ENCODE measurements at places on chromosomes 7 and 10.
A peak's percentile ranks its signal among the peaks of the same experiment; 100 is the strongest.

GRCh38 chr7:2724453-2725177, 36.6 kb downstream of the AMZ1 start:
- DNase-seq: no peak

- no peak for DNase-seq
Observed at GRCh38 chr10:6578251-6578771, 1.8 kb downstream of the PRKCQ start.

GRCh38 chr7:55571511-55572377, 558 bp downstream of the VOPP1 start:
- DNase-seq: peak; percentile 78

GRCh38 chr10:119055472-119055871, 25.1 kb downstream of the EIF3A start:
- DNase-seq: no peak

DNA sequence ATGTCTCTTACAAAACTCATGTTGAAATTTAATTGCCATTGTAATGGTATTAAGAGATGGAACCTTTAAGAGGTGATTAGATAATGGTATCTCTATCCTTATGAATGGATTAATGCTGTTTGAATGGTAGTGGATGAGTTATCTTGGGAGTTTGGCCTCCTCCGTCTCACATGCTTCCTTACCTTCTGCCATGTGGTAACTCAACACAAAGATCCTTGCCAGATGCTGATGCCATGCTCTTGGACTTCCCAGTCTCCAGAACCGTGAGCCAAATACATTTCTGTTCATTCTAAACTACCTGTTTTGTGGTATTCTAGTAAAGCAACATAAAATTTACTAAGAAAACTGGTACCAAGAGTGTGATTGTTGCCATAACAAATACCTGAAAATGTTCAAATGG, 23.2 kb downstream of the PTEN start:
- DNase-seq: no peak

GRCh38 chr7:142355328-142355727, 97.5 kb upstream of the PRSS58 start:
- no peak for DNase-seq

- DNase-seq: no peak
Observed at GRCh38 chr10:75575940-75576339, 144.5 kb downstream of the LRMDA start.

DNA sequence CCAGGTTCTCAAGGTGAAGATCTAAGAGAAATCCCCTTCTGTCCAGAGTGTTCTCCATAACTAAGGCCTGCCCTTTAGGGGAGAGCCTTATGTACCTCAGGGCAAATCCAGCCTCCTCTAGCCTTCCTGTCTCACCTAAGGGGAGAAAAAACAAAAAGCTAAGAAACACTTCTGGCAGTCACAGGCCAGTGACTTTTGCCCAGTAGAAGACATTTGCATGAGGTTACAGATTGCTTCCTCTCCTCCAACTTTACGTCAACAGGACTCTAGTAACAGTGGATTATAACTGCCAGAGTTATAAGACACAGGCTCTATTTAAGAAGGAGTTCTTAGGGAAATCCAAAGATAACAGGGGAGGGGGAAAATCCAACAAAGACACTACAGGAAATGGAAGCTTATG, 15.9 kb upstream of the FAM241B start:
- DNase-seq: no peak

DNA sequence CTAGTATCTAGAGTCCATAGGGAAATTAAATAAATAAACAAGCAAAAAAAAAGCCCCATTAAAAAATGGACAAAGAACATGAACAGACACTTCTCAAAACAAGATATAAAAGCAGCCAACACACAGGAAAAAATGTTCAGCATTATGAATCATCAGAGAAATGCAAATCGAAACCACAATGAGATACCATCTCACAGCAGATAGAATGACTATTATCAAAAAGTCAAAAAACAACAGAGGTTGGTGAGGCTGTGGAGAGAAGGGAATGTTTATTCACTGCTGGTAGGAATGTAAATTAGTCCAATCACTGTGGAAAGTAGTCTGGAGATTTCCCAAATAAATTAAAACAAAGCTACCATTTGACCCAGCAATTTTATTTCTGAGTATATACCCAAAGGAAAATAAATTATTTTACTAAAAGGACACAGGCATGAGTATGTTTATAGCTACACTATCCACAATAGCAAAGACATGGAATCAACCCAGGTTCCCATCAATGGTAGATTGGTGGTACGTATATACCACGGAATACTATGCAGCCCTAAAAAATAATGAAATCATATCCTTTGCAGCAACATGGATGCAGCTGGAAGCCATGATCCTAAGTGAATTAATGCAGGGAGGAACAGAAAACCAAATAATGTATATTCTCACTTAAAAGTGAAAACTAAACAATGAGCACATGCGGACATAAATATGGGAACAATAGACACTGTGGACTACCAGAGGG, 366.5 kb upstream of the SEMA3C start:
- no peak for DNase-seq

DNA sequence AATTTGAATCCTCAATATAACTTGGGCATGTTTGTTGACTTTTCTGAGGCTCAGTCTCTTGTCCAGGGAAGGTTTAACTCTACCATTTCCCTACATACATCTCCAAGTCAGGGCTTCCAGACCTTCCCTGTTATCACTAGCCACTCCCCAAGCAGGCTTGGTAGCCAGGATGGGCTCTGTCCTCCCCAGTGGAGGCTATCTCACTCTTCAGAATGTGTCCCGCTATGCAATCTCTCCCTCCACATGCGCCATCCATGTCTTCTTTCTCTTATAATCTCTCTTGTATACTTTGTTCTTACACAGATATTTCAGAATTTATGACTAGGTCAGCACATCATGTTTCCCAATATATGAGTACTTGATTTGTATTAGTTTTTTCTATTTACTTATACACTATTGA, 310.4 kb downstream of the HGF start:
- DNase-seq: no peak

GRCh38 chr7:138158739-138159528, 82.7 kb downstream of the AKR1D1 start:
- DNase-seq: no peak

- no peak for DNase-seq
Observed at GRCh38 chr10:91567815-91568214, 65.1 kb downstream of the PPP1R3C start.

GRCh38 chr10:44828508-44829142, 82.5 kb upstream of the TMEM72 start:
- no peak for DNase-seq

DNA sequence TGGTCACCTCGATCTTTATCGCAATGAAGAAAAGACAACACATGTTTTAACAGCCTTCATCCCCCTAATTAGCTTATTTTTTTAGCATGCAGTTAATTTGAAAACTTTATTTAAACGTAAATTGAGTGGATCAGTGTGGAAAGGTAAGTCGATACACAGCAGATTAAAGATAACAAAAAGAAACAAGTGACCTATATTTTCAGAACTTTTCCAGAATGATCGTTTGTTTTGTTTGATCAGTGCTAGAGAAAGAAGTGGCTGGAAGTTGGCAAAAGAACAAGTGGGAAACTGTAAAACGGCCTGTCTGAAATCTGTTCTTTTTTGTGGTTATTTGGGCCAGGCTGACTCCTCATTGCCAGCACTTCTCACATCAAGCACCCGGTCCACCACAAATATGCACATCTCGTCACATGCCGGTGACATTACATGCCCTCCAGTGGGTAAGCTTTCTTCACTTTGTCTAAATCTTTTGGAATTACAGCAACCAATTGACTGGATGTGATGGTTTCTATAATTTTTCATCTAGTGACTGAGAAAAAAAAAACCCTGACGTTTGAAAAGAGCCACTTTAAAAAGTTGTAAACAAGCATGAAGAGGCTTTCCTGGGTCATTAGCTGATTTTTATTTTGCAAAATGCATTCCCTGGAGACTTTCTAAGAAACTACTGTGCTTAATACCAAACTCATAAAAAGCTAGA, 33.2 kb downstream of the C7orf33 start:
- peak; percentile 45 for DNase-seq

- DNase-seq: no peak
Observed at GRCh38 chr7:153541903-153542302, 510.3 kb upstream of the DPP6 start.

DNA sequence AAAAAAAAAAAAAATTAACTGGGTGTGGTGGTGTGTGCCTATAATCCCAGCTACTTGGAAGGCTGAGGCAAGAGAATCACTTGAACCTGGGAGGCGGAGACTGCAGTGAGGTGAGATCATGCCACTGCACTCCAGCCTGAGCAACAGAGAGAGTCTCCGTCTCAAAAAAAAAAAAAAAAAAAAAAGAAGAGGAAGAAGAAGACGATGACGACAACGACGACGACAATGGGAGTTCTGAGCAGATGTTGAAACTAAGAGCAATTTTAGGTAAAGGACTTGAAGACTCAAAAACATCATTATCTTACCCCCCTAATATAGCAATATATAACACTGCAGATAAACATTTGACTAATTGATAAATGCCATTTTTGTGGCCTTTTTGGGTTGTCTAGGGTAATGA, 39.5 kb upstream of the PPP1R17 start:
- DNase-seq: no peak

DNA sequence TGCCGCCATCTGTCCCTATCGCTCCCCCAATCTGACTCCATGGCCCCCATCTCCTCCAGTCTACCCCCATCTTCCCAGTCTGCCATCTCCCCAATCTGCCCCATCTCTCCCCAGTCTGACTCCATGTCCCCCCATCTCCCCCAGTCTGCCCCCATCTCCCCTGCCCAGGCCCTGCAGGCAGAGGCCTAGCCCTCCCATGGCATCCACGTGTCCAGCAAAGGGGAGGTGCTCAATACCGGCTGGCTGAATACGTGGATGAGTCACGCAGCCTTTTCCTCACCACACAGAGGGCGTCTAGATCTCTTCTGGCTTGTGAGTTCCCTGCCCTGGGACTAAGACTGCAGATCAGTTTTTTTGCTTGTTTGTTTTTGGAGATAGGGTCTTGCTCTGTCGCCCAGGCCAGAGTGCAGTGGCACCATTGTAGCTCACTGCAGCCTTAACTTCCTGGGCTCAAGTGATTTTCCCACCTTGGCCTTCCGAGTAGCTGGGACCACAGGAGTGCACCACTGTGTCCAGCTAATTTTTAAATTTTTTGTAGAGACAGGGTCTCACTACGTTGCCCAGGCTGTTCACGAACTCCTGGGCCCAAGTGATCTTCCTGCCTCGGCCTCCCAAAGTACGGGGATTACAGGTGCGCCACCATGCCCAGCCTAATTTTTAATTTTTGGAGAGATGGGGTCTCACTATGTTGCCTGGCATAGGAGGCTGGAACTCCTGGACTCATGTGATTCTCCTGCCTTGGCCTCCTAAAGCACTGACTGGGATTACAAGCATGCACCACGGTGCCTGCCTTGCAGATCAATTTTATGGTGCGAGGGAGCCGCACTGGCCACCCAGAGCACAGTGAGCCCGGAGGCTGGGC, 15.3 kb upstream of the GPR146 start:
- DNase-seq: peak; percentile 100

DNA sequence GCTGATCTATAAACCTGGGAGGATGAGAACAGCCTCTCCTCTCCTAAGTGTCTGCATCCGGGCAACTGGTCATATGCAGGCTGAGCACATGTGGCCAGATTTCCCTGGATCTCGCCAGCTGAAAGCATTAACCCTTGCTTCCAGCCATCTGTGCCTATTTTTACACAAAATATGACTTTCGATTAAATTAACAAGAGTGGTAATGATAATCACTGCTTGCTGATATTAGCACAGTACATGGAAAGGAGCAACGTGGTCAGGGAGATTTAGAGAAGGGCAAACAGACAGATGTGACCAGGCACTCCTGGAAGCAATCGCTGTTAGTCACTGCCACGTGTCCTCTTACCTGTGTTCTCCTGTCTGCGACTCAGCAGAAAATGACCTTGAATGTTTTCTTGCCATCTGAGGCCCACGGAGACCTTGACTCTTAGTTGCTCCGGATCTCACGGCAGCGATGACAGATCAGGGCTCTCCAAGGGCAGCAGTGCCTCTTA, 59.5 kb upstream of the NPTX2 start:
- DNase-seq: no peak

DNA sequence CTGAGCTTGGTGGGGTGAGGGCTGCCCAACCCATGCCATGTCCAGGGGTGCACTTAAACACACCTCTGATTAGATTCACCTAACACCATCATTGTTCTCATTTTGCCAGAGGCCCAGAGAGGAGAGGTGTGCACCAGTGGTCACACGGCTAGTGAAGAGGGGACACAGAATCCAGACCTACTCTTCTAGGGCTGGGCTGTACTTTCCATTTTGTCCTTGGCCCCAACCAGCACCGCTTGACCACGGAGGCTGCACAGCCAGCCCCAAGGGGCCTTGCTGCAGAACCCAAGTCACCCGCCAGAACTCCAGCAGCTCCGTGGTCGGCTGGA, 246 bp upstream of the WDFY4 start:
- DNase-seq: no peak

GRCh38 chr7:266851-267840, 22.8 kb upstream of the FOXL3 start:
- DNase-seq: no peak

DNA sequence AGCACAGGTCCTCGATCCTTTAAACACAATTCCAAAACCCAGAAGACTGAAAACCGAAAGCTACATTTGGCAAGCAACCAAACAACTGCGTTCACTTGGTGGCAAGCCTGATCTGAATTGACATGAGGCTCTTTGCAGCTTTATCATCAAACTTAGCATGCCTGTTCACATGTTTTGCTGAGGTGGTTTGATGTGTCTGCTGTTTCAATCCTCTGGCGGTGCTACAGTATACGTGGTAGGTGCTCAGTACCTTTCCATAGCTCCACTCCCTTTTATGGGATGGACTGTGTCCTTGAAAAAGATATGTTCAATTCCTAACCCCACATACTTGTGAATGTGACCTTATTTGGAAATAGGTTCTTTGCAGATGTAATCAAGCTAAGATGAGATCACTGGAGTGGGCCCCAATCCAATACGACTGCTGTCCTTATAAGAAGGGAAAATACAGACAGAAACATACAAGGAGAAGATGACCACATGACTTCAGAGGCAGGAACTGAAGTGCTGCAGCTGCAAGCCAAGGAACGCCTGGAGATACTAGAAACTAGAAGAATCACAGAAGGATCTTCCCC, 33.4 kb downstream of the CCDC6 start:
- DNase-seq: no peak

DNA sequence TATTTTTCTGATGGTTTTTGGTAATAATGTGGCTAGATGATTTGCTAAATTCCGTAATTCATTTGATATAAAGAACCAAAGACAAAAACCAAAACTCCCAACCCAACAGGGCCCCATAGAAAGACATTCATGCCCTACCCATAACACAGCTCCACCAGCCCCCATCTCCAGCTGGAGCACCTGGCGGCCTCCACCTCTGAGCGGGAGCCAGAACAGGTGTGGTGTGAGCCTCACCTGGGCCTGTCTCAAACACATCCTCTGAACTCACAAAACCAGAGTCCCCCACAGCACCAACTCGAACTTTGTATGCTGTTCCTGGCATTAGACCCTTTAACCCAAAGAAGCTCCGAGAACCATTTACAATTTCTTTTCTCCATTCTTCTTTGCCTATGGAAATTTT, 36.5 kb upstream of the LAMB4 start:
- DNase-seq: no peak

GRCh38 chr7:55191161-55191925, 172.5 kb downstream of the EGFR start:
- no peak for DNase-seq
